Left colon (tissue), 2 donors: ENCODE measurements at places on chromosomes 7 and 10.

DNA sequence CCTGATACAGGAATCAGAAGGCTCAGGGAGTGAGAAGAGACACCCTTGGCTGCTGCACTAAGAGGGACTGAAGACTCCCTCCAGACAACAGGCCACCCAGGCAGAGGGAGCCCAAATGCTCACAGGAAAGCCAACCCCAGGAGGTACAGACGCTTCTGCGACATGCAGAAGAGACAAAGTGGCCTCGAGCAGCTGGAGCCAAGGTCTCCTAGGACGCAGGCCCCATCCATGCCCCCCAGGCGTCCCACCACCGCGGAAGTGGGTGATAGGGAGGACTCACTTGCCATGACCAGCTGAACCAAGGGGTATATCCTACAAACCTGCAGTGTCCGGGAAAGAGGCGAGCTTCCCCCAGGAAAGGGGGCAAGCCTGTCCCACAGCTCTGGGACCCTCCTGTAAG, 56.9 kb downstream of the CTBP2 start:
- DNase-seq: peak; percentile 19

DNA sequence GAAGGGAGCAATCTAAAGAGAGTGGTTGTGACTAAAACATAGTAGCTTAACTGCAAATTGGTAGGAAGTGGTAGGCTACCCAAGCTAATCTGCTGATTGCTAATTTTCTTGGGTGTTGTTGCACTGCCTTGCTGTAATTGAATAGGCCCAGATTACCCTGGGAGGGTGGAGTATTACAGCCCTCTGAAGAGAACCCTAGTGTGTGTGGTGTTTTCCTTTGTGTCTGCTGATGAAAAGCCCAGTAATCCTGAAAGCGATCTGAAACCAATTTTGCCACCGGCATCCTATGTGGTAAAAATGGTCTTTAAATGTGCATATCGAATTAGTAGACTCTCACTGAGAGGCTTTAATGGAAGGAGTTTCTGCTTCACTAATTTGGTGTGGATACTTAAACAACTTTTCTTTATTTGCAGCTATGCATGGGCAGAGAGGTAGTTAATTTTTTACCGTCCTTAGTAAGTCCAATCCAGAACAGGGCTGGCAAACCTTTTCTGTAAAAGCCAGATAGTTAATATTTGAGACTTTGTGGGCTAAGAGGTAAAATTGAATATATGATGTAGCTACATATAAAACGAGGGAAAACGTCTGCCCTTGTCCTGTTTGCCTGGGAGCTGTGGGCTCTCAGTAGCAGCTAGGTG, 92.5 kb downstream of the CSTF2T start:
- no peak for DNase-seq

DNA sequence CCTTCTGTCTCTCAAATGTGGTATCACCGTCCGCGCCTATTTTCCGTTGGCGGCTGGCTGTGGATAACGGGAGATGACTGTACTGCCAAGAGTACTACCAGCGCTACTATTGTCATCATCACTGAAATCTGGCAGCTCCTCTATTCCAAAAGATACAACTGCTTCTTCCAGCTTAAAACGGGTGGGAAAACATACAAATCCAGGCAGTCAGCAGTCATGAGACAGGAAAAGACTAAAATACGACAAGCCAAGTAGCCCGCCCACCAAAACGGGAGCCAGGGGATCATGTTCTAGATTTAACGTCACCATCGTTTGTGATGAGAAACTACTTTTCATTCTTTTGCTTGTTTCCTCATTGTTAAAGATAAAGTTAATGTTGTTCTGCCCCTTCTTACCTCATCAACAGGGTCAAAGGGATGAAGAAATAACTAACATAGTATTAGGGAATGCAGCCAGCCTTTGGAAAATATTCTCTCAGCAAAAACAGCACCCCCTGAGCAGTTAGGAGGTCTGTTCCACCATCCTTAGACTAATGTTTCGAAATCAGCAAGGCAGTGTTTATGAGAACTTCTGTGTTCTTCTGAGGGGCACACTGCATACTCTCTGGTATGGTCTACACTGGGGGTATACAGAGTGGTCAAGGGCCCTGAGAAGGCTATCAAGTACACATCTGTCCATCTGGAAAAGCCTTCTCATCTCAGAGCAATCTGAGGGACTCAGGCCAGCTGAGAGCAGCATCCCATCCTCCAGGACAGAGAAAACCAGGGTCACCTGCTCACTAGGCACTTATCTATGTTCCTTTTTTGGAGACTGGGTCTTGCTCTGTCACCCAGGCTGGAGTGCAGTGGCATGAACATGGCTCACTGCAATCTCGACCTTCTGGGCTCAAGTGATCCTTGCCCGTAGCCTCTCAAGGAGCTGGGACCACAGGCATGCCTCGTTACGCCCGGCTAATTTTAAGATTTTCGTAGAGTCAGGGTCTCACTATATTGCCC, 47.5 kb downstream of the GNA12 start:
- DNase-seq: no peak

DNA sequence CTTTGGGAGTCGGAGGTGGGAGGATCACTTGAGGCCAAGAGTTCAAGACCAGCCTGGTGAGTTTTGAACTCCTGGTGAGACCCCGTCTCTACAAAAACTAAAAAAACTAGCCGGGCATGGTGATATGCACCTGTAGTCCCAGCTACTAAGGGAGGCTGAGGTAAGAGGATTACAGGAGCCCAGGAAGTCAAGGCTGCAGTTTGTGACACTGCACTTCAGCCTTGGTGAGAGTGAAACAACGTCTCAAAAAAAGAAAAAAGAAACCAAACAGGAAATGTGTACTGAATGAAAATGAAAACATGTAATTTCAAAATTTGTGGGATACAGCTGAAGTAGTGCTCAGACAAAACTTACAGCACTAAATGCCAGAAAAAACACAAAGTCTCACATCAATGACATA, 7.6 kb downstream of the ARHGAP12 start:
- DNase-seq: no peak

DNA sequence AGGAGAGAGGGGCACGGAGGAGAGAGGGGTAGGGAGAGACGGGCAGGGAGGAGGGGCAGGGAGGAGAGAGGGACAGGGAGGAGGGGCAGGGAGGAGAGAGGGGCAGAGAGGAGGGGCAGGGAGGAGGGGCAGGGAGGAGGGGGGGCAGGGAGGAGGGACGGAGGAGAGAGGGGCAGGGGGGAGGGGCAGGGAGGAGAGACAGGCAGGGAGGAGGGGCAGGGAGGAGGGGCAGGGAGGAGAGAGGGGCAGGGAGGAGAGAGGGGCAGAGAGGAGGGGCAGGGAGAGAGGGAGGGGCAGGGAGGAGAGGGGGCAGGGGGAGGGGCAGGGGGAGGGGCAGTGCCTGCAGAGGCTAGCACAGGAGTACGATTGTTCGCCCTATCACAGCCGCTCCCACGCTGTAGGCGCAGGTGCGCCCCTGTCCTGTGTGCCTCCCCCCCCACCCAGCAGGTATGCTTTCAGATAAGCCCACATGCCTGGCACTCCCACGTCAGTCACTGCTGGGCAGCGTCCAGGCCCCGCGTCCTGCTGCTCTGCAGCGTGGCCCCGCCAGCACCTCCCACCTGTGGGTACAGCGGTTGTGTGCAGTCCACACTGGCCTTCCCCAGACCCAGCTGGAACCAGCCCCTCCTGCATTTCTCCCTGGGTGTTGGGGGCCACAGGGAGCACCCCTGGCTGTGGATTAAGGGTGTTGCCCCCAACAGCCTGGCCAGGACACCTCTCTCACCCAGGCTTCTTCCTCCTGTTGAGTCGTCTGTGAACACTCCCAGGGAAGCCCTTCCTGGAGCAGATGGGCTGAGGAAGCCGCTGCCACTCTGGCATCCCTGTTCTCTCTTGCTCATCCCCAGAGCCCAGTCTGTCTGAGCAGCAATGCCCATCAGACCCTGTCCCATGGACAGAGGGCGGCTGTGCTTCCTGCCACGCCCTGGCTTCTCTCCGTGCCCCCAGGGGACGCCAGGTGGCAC, 10.8 kb downstream of the NKX6-2 start:
- DNase-seq: peak; percentile 57

DNA sequence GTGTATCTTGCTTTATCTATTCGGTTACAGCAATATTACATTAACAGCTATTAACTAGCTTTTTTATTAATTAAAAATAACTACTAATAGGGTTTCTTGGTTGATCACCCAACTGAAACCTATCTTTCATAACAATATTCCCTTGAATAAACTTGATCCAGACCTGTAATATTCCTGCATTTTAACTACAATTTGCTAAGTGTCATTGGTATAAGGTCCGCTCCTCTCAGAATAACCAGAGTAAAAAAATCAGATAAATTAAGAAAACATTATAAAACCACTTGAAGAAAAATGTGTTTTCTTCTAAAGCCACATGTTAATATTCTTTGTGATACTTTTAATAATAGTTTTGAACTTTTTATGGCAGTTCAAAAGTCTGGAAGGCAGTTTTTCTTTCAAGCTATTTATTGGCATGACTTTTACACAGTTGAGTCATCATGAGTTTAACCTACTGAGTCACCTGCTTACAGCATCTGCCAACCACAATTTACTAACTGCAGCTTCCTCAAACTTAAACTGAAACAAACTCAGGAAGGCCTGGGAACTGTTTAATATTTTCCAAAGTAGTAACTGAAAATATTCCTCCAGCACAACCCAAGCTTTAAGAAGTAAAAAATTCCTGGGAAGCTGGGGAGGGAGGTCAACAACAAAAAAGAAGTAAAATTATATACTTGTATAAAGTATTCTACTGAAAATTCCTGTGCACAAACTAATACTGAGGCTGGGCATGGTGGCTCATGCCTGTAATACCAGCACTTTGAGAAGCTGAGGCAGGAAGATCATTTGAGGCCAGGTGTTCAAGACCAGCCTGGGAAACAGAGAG, 103.2 kb downstream of the NRBF2 start:
- no peak for DNase-seq
